Activated CD8-positive, alpha-beta memory T cell treated with anti-CD3 and anti-CD28 coated beads for 1 hour (primary cell): ENCODE measurements at places on chromosomes 12 and 14.

DNA sequence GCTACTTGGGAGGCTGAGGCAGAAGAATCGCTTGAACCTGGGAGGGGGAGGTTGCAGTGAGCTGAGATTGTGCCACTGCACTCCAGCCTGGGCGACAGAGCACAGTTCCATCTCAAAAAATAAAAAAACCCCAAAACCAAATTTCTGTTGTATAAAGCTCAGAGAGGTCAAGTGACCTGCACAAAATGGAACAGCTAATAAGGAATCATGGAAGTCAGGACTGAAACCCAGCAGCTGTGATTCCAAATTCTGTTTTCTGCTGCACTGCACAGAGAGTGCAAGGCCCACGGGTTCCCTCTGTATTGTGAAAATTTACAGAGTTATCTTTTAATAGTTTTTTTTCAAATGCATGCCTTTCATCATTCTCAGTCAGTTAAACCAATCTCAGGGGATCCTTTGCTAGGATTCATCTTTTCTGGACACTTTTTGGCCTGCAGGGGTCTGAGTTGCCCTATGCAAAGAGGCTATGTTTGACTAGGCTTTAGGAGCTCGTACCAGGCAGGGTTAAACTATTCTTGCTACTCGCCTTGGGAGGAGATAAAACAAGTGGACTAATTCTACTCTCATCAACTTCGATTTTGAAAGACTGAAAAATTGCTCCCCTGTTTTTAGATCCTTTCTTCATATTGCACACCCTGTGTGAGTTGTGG lies 26.1 kb upstream of the AACS start:
- no peak for DNase-seq

DNA sequence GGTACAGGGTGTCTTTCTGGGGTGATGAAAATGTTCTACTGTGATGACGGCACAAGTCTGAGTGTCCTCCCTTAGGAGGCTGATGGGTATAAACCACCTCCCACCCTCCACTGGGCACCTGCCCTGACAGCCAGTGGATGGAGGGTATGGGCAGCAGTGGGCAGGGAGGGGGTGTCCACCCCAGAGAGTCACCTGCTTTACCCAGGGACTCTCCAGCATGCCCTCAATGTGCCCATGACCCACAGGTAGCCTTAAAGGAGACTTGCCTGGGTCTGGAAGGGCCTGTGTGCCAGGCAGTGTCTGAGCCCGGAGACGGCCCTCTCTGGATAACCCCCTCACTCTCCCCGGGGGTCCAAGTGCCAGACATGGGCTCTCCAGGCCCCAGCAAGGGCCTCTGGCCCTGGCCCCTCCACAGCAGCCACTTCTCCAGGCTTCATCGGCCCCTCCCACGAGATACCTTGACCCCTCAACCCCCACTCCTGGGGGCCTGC lies 38.8 kb downstream of the CCNK start:
- no peak for DNase-seq

- DNase-seq, result no peak
Observed at GRCh38 chr14:104086661-104087461, 1.4 kb downstream of the ASPG start.

GRCh38 chr12:57738661-57739237 lies at the start of gene AGAP2:
Gene AGAP2 (minus strand): TSS chr12:57738742. CDS start chr12:57738246, 496 bp downstream.
- DNase-seq, result no peak

DNA sequence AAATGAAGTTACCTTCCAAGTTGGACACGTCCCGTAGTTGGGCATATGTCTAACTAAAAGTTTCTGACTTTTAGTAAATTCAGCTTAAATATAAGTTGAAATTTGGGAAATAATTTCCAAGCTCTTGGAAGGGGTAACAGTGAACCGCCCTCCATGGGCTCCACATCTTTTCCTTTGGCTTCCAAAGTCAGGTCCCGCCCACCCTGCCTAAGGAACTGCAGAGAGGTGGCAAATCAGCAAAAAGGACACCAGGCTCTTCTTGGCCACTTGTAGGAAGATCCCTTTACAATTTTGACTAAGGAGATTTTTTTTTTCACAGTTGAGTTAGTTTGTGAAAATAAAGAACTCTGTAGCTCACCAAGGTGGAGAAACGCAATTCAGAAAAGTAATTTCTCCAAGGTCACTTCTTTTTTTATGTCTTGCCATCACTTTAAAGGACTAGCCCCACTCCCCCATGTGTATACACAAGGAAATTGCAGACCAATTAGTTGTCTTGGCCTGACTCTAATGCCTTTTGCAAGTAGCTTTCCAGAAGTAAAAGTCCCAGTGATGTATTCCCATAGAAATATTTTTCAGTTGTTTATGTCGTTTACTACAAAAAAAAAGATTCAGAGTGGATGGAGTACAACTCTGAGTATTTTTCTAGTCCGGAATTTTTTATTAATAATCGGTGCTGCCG lies 181.2 kb downstream of the PELI2 start:
- no peak for DNase-seq

GRCh38 chr14:88901189-88901588 lies 76.7 kb downstream of the TTC8 start:
- DNase-seq, result no peak

DNA sequence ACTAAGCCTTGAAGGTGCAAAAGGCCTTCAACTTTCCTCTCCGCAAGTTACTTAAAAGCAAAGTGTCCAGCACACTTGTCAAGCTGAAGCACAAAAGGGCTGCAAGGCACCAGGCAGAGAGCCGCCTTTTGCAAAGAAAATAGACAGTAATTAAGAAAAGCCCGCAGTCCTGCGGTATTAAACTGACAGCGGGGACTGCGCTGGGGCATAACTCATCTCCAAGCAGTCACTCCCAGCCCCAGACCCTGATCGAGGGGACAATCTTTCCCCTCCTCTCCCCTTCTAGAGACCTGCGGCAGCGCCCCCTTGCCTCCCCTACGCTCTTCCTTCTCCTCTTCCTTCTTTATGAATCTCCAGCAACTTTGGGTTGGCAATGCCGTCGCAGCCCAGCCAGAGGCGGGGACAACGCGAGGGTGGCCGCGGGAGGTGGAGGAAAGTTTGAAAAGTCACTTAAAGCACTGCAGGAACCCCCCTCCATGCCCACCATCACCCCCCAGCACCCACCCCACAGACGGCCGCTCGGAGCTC lies 200.9 kb upstream of the CAND1 start:
- DNase-seq, result no peak

DNA sequence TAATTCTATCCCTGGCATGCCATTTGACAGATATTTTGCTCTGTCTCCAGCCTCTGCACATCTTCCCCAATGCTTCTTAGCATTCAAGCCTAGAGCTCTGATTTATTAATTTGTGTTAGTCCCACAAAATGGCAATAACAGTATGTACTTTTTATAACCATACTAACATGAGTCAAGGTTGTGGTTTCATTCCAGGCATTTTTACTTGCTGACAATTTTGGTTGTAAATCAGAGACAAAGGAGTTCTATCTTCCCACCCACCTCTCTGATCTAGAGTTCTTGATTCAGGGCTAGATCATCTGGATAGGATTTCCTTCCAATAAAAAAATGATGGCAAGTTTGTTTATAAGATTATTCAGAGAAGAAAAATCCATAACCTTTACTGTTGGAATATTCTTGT lies 18.5 kb upstream of the CISTR start:
- DNase-seq, result no peak

- no peak for DNase-seq
Observed at GRCh38 chr14:21184254-21184653, 28.4 kb upstream of the OR5AU1 start.
